ENCODE measurements at places on chromosomes 1 and 21.

- no peak for DNase-seq
These were observed 52.8 kb downstream of the TRIM11 start for GRCh38 chr1:228353601-228354371.

DNA sequence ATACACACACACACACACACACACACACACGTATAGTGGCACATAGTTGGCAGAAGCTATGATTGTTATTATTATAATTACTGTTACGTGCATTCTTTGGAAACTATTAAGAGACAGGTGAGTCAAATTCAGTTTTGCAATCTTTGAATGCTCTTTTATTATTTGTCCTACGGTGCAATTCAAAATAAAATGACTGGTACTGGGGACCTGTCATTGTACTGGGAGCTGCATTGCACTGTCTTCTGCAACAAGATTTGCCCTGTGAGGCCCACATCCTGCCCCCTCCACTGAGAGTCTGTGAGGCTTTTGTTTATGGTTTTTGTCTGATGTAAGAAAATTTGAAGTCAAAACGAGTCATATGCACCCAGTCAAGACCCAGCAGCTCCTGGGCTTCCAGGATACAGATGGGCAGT lies 1.9 kb downstream of the LY9 start:
- no peak for DNase-seq

- no peak for DNase-seq
These were observed 125.7 kb downstream of the MATN1 start for GRCh38 chr1:30597711-30598110.

- no peak for DNase-seq
These were observed 1.1 kb upstream of the TRIM62 start for GRCh38 chr1:33182896-33183295.

- DNase-seq: no peak
These were observed 8.9 kb upstream of the C4BPB start for GRCh38 chr1:207079706-207080241.

DNA sequence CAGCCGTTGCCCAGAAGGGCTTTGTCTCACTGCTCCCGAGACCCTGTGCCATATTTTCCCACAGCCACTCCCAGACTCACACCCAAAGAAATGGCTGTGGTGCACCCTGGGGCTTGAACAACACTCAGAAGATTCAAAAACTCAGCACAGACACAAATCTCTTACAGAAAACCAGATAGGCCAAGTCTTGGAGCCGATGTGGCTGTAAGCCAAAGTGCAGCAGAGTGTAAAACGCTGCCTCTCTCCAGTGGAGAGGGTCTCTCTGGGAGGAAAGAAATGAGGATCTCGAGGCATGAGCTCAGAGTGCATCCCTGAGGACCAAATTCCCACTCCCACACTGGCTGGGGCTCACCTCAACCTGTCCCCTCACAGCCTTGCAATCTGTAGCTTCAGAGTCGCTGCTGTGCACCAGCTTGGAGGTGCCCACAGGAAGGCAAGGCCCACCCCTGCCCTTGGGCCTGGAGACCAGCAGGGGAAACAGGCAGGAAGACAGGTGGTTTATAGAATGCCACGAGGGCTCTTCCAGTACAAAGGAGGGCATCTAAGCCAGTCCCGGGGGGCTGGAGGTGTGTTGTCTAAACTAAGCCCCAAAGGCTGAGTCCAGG lies 171.3 kb upstream of the AJAP1 start:
- DNase-seq: no peak

GRCh38 chr1:96478228-96478627 lies 243.4 kb upstream of the PTBP2 start:
- DNase-seq: no peak

DNA sequence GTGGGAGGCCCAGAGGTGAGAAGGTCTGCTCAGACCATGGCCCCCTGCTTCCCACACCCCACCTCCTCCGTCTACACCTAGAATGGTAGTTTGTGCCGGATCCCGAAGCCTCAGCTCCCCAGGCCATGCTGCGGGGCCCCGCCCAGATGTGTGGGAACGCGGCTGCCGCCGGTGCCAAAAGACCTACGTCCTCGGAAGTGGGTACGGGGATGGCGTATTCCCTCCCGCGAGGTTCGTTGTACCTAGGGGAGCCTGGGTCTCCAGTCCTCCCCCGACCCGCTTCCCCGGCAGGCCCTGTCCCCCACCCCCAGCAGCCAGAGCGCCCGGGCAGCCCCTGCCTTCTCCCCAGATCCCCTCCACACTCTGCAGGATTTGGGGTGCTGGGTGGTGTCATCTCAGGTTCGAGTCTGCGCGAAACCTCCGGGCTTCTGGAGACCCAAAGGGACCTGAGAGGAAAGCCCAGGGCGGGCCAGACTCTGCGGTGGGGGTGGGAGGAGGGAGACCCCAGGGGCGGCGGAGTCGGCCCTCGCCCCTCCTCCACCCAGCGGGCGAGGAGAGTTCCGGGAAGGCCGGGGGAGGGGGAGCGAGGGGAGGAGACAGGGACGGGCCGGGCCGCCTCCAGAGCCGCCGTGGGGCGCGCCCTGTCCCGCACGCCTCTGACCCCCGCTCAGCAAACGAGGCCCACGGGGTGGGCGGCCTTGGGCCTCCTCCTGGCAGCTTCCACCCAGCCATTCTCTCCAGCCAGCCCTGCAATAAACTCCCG lies 6.2 kb upstream of the PRDM16 start:
- DNase-seq: no peak

GRCh38 chr1:162633081-162633762 lies 958 bp downstream of the DDR2 start:
- DNase-seq: no peak

DNA sequence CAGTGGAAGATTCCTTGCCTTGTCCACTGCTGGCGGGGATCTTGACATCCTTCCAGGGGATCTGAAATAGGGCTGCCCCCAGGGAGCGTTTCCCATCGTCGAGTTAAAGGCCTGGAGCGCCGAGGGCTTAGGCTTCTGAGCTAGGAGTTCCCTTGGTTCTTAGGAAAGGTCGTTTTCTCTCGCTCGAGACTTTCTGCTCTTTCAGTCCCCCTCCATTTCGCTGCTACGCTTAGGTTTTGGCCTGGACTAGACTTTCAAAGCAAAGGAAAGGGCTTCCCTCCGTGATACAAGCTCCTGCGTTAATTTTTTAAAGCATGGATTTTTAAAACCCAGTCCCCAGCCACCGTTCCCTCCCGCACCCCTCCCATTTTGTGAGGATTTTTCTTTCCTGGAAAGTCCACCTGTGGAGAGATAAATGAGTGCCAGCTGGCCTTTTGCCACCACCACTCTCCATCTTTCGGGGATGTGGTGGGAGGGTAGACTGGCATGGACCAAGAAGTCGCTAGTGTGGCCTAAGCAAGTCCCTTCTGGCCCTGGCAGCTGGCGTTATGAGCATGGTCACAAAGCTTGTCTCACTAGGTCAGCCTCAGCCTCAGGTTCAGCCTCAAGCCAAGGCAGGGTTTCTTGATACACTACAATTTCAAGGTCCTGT lies 9.2 kb downstream of the NR5A2 start:
- no peak for DNase-seq

GRCh38 chr1:22174446-22175220 lies 31.7 kb upstream of the WNT4 start:
- DNase-seq: no peak

- no peak for DNase-seq
These were observed 18.3 kb downstream of the ZBED6 start for GRCh38 chr1:203813581-203814341.

DNA sequence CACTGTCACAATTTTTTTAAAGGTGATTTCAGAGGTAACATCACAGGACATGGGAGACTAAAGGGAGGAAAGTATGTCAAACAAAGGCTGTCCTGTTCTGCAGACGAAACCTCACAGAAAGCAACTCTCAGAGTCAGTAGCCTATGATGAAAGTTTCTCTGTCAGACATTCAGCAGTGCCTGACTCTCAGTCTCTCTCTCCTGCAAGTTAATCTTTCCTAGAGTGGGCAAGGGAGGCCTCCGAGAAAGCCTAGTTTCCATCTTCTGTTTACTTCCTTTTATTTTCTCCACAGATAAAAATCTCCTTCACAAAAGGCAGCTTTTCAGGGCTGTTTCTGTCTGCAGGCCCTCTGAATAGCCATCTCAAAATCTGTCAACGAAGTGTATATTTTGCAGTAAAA lies 24.9 kb upstream of the FMO2 start:
- DNase-seq: no peak

- no peak for DNase-seq
These were observed 113.5 kb downstream of the LHX9 start for GRCh38 chr1:198030682-198031081.

DNA sequence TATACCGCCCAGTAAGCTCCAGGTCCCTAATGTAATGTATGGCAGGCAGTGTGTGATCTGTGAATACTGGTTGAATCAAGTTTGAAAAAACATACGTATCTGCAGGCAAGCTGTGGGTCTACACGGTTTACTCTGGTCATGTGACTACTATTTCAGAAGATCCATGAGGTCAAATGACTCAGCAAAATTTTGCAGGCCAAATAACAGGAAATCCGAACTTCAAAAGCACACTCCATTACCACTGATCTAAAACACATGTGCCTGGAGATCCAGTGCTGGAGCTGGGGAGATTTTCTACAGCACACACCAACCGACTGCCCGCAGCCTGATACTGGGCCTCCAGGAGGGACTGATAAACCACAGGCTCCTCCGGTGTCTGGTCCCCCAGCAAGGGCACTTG lies 64.5 kb upstream of the SLC44A3 start:
- peak; percentile 68 for DNase-seq

- no peak for DNase-seq
These were observed 33.0 kb upstream of the TTC22 start for GRCh38 chr1:54834007-54834541.

DNA sequence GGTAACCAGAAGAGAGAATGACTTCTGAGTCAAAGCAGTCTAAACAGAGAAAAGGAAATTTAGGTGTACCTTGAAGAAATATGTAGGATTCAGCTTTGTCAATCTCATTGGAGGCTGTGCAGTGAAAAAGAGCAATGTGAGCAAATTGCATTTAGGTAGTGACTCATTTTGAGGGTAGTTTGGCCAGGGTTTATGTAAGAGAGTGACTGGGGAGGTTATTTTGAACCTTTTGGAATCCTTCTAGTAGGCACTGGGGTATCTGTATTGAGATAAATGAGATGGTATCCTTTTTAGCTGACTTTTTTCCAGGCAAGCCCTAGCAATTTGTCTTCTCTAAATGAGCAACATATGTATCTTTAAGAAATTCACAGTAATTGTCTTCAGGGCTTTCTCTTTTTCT lies 95.9 kb downstream of the DISP1 start:
- peak; percentile 13 for DNase-seq

DNA sequence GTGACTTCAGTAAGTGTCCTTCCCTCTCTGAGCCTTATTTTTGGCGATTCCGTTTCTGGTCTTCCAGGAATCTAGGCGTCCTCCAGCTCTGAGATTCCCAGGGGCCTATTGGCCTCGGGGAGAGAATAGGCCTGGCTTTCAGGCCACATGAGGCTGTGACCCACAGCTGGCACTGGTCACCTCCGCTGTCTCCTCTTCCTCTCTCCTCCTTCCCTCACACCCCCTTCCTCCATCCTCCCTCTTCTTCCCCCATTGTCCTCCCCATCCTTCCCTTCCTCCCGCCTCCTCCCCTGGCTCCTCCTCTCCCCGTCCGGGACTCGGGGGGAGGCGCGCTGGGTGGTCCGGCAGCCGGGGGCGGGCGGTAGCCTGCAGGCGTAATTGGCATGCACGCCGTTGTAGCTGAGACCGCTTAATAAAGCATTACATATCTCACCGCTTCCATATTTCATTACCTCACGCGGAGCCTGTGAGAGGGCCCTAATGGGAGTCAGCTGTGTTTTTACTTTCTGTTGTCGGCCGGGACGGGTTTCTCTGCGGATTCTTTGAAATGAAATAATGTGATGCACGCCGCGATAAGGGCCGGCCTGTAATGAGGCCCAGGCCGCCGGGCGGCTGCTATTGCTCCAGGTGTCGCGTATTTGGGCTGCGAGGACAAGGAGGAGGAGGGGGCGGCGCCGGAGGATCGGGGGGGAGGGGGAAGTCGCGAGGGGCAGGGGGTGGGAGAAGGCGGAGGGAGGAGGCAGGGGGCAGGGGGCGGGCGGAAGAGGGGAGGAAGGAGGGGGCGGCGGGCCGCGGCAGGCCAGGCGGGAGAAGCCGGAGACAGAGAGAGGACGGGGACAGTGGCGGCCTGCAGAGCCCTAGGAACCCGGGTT lies 95.3 kb downstream of the FOXD2 start:
- DNase-seq: no peak

DNA sequence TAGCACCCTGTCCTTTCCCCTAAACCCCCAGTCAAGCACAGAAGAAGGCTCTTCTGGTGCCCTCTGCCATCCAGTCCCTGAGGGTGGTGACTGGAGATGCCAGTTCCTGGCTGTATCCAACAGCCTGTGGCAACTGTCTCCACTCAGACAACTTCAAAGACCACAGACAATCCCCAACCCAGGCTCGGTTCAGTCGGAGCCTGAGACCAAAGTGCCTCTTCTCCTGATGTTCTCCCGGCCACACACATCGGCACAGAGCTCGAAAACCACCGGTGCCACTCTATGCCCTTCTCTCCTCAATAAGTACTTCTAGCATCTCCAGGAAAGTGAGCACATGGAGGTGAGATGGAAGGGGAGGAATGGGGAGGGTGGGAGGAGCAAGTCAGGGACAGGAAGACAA lies 39.6 kb upstream of the HMGB4 start:
- no peak for DNase-seq

GRCh38 chr1:49323925-49324540 lies 547.3 kb upstream of the BEND5 start:
- DNase-seq: no peak

DNA sequence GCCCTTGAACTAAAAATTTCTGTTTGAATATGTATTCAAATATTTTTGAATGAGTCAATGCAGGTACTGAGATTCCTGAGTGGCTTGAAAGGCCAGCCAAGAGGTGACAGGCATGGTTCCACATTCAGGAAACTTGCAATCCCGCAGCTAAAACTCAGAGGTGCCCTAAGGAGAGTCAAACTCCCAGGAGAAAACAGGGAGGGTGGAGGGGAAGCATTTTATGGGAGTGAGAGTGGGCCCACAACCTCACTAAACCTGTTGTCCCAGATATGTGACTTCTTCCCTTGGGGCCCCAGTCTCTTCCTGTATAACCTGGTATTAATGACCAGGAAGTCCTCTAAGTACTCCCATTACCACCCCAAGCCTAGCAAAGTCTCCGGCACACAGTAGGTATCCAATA lies 189.6 kb downstream of the PLPP3 start:
- DNase-seq: no peak
